Bronchial epithelial cell (primary cell): ENCODE measurements at places on chromosomes 12 and 14. TPM values are rescaled to one million over a fixed set of nuclear protein-coding genes. Genes with fewer than 3 reads are reported as not detected.

C14orf132 gene
- 0.64 and 1.1 TPM in 2 replicates for total RNA-seq

TWF1 gene
- 114 and 146 TPM in 2 replicates for total RNA-seq

FOXG1 gene
- not detected in 2 replicates for total RNA-seq

DHRS2 gene
- not detected in 2 replicates for total RNA-seq

PFDN5 gene
- 341 and 429 TPM in 2 replicates for total RNA-seq
